WTC11 (cell line): ENCODE measurements at places on chromosomes 5 and 9. TPM values are rescaled to one million over a fixed set of nuclear protein-coding genes. Genes with fewer than 3 reads are reported as not detected.

DNA sequence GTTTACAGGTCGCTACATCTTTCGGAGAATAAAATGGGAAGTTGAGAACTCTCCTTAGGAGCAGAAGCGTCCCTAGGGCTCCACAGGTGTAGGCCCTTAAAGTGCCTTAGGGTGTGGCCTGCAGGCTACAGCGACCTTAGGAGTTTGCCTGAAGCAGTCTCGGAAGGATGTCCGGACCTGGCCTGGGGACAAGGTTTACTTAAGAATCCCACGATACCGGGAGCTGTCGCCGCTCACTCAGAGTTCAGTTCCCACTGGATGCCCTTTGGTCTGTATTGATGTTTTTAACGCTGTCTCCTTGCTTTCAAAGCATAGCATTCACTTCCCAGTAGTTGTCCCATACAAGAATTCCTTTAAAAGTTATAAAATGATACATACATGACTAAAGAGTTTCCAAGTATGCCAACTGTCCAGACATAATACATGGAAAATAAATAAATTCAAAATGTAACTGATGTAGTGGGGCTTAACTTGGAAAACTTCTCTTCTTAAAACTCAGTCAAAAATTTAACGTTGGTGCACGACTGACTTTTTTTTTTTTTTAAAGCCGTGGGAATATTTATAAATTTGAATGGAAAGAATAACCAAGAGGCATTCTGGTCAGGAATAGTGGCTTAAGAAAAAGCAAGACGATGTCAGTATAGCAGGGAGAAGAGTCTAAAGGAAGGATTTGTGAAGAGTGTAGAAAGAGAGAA is 848 bp downstream of the RAD50 start:
- peaks cover 16% of the 10 kb centered on the region for H3K4me1 ChIP-seq
- H3K27me3 ChIP-seq, result no peaks in the 10 kb centered on the region
- H3K27ac ChIP-seq, result peak overlapping the region; percentile 71
- H3K4me3 ChIP-seq, result peak overlapping the region; percentile 95

DNA sequence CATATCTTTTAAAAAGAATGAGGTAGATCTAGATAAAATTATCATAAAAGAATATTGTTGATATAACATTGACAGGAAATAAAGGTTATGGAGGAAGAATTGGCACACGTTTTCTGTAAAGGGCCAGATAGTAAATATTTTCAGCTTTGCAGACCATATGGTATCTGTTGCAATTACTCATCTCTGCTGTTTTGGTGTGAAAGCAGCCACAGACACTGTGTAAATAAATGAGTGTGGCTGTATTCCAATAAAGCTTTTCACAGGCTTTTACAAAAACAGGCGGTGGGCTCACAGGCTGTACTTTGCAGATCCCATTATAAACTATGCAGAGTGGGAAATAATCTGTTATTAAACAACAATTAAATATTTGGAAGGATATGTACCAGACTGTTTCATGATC is 87.4 kb downstream of the SGCD start:
- H3K36me3 ChIP-seq, result no peaks in the 10 kb centered on the region
- H3K27me3 ChIP-seq, result peaks cover 3% of the 10 kb centered on the region; the same call in 1 of the 2 replicates
- no peak for DNase-seq
- H3K4me1 ChIP-seq, result peaks cover 11% of the 10 kb centered on the region

DNA sequence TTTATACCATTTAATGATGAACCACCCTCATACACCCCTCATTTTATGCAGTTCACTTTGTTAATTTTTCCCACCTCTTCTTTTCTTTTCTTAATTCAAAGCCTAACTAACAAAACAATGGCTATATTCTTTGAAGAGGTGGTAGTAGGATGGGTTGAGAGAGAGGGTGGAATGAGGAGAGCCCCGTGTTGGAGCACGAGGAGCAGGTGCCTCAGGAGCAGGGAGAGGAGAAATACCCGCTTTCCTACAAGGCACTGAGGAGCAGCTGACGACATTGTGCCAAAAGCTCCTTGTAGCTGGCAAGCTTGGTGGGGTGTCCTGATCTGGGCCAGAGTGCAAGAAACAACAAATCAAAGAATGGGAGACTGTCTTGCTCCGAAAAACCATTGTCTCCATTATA is 129.6 kb downstream of the HTR4 start:
- H3K4me1 ChIP-seq, result peaks cover 8% of the 10 kb centered on the region
- no peak for DNase-seq
- no peak overlapping the region for H3K27ac ChIP-seq
- H3K4me3 ChIP-seq, result no peak overlapping the region
- H3K36me3 ChIP-seq, result peaks cover 8% of the 10 kb centered on the region
- no peaks in the 10 kb centered on the region; the same call in 1 of the 2 replicates for H3K27me3 ChIP-seq

- H3K27ac ChIP-seq, result no peak overlapping the region
- DNase-seq, result no peak
- no peak overlapping the region for H3K4me3 ChIP-seq
- H3K4me1 ChIP-seq, result no peaks in the 10 kb centered on the region
Measured at GRCh38 chr9:121326901-121327613, 43.0 kb downstream of the STOM start.

DNA sequence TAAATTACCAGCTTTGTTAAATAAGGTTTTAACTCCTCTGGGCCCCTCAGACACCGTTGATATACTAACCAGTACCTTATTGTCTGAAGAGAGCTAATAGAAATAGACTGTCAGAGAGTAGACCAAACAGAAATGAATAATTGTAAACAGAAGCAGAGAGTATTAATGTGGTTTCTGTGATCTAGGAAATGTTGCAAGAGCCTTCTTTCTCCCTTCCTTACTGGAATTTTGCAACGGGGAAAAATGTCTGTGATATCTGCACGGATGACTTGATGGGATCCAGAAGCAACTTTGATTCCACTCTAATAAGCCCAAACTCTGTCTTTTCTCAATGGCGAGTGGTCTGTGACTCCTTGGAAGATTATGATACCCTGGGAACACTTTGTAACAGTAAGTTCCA is 5.1 kb downstream of the TYRP1 start:
- no peaks in the 10 kb centered on the region for H3K36me3 ChIP-seq
- H3K27me3 ChIP-seq, result no peaks in the 10 kb centered on the region
- no peak for DNase-seq
- H3K27ac ChIP-seq, result no peak overlapping the region
- no peak overlapping the region for H3K4me3 ChIP-seq

DNA sequence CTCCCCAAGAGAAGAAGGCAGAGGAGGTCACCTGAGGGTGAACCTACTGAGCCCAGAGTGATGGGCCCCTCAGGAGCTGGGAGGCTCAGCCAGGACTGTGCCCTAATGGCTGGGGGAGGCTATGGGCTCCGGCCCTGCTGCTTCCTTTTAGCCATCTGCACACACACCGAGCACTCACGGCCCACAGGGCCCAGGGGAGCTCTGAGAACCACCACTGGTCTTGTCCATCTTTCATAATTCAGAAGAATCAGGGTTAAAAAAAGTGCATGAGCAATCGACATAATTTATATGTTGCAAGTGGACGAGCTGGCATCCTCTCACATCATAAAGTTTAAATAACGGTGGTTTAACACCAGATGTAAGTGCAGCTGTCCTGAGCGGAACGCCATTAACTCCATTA is 162.1 kb downstream of the FSTL4 start:
- no peaks in the 10 kb centered on the region for H3K36me3 ChIP-seq
- no peaks in the 10 kb centered on the region; the same call in 1 of the 2 replicates for H3K27me3 ChIP-seq
- no peak for DNase-seq
- H3K4me1 ChIP-seq, result no peaks in the 10 kb centered on the region
- 0 out of 2 replicates have a peak overlapping the region, but pooled peaks have one; percentile 28 for H3K27ac ChIP-seq

DNA sequence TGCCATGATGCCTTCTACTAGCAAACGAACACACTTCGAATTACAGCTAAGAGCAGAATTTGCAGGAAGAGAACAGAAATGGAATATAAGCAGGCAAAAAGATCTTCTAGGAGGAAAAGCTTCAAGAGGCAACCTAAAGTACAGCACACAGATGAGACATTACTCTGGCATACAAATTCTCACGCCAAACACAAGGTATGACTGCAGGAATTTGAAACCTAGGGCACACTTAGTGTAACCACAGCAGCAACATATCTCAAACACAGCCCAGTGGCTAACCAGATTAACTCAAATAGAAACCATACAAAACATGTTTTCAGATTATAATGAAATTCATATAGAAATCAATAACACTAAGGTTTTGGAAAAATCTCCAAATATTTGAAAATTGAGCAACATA is 481.0 kb upstream of the RGMB start:
- no peak overlapping the region for H3K27ac ChIP-seq
- DNase-seq, result no peak
- H3K4me1 ChIP-seq, result peaks cover 7% of the 10 kb centered on the region
- no peaks in the 10 kb centered on the region for H3K27me3 ChIP-seq

DNA sequence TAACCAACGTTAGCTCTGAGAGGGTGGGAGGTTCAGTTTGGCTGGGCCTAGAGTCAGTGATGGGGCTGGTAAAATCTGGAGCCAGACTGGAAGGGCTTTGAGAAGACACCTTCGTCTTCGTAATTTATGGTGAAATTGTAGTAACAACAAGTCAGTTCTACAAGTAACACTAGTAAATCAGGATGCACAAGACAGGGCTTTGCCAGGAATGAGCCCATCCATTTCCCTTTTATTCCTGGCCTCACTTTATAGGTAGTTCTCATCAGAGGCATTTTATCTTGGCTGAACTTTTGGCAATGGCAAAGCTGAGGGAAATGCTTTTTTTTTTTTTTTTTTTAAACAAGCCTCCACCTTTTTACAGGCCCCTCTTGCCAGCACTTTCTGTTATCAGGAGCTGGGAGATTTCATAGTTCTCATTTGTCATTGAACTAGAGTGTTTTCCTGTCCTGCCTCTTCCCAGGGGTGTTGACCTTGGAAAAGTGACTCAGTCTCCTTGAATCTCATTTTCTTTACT is 110.5 kb upstream of the KLF4 start:
- H3K4me3 ChIP-seq, result no peak overlapping the region
- DNase-seq, result no peak
- H3K27me3 ChIP-seq, result no peaks in the 10 kb centered on the region
- no peaks in the 10 kb centered on the region for H3K36me3 ChIP-seq

- peaks cover 12% of the 10 kb centered on the region for H3K4me1 ChIP-seq
- DNase-seq, result no peak
- peaks cover 12% of the 10 kb centered on the region for H3K36me3 ChIP-seq
Measured at GRCh38 chr5:32869216-32869615, 158.1 kb downstream of the NPR3 start.

DNA sequence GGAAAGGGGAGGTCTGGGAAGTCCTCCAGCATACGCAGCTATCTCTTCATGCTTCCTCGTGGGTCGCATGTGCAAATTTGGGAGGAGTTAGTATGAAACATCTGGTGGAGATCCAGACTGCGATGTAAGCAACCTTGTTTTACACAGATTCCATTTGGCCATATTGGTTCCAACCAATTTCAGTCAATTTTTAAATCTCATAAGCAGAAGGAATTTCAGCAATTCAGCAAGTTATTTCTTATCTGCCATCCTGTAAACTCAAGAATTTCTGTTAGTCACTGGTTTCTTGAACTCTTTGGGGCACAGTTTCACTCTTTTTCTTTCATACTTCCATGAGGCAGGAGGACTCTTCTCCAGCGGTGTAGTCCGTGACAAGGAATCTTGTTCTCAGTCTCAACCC is 130.4 kb upstream of the CLINT1 start:
- H3K36me3 ChIP-seq, result no peaks in the 10 kb centered on the region
- H3K4me1 ChIP-seq, result peaks cover 2% of the 10 kb centered on the region
- H3K27me3 ChIP-seq, result no peaks in the 10 kb centered on the region; the same call in 1 of the 2 replicates
- no peak overlapping the region for H3K4me3 ChIP-seq
- DNase-seq, result no peak
- H3K27ac ChIP-seq, result no peak overlapping the region

DNA sequence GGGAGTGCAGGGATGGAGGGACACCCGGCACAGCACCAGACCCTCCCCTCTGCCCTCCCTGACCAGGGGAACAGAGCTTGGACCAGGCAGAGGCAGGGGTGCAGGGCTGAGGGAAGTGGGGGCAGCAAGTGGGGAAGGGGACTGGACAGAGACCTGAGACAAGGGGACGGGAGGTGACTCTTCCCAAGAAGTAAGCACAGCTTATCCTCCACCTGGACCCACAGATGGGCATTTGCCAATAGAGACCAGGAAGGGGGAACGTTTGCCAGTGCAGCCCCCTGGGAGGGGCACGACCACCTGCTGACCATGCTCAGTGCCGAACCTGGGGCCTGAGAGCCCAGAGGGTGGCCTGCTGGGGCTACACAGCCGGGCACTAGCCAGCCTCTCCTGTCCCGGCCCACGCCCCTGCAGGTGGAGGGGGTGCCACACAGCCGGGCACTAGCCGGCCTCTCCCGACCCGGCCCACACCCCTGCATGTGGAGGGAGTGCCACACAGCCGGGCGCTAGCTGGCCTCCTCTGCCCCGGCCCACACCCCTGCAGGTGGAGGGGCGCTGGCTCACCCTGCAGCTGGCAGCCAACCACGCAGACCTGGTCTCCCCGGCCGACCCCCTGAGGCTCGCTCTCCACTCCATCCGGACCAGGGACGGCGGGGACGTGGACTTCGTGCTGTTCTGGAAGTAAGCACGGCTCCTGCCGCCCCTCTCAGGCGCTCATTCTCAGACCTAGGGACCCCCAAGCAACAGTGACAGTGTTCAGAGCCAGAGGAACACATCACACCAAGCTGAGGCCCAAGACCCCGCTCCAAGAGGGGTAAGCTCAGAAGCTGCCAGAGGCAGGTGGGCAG is 24.3 kb downstream of the GLT6D1 start:
- no peak for DNase-seq
- 0 out of 2 replicates have a peak, but pooled peaks cover 3% of the 10 kb centered on the region for H3K4me1 ChIP-seq
- H3K4me3 ChIP-seq, result no peak overlapping the region
- H3K36me3 ChIP-seq, result peaks cover 6% of the 10 kb centered on the region
- no peaks in the 10 kb centered on the region; the same call in 1 of the 2 replicates for H3K27me3 ChIP-seq

GRCh38 chr9:122946461-122947005 is 5.7 kb downstream of the RABGAP1 start:
- no peak overlapping the region for H3K4me3 ChIP-seq
- H3K27ac ChIP-seq, result no peak overlapping the region
- no peaks in the 10 kb centered on the region for H3K36me3 ChIP-seq

DNA sequence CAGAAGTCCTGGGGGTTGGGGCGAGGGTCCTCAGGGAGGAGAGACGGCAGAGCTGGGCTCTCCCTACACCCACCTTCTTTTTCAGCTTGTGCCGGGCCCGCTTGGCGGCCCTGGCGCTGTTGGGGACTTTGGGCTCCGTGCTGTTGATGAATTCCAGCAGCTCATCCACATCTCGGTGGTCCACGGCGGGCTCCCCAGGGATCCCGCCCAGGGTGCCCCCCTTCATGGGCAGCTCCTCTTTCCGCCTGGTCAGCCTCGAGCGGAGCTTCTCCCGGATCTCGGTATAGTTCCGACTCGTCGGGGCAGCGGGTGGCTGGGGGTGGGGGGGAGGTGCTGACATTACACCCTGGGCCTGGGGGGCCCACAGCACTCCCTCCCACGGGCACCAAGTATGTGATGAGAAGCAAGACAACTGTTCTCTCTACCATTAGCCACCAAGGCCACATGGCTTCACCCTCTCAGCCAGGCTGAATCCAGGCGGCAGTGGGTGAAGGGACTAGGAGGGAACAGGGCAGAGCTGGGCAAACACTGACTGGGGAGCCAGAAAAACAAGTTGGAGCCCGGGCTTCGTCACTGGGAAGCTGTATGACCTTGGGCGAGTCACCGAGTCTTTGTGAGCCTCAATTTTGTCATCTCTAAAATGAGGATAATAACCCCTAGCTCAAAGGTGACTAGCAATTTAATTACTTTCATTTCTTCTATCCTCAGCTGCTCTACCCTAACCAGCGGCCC is 14.6 kb upstream of the DDX41 start:
- H3K4me1 ChIP-seq, result no peaks in the 10 kb centered on the region
- peaks cover 28% of the 10 kb centered on the region for H3K36me3 ChIP-seq

The GRIN1 gene
- 4.0 to 6.6 TPM (median 4.1 TPM) in 3 replicates for total RNA-seq

The RAB24 gene
- 37.0 to 40.2 TPM (median 38.0 TPM) in 3 replicates for total RNA-seq

The FBP1 gene
- total RNA-seq, result 5.7 to 6.4 TPM (median 5.8 TPM) in 3 replicates

The FAM221B gene
- 0.11 TPM in 1 of 3 replicates, not detected in the others for total RNA-seq

The PDZD2 gene
- 7.1 to 11.4 TPM (median 7.5 TPM) in 3 replicates for total RNA-seq

The SREK1 gene
- 34.2 to 38.4 TPM (median 34.6 TPM) in 3 replicates for total RNA-seq

The TMEM252 gene
- not detected in 3 replicates for total RNA-seq

The ARHGAP26 gene
- 19.1 to 22.3 TPM (median 21.8 TPM) in 3 replicates for total RNA-seq

The CDKN2B-AS1 gene
- 0.21 to 0.24 TPM in 2 of 3 replicates, not detected in the other for total RNA-seq
